ENCODE measurements at places on chromosomes 5 and 9.

DNA sequence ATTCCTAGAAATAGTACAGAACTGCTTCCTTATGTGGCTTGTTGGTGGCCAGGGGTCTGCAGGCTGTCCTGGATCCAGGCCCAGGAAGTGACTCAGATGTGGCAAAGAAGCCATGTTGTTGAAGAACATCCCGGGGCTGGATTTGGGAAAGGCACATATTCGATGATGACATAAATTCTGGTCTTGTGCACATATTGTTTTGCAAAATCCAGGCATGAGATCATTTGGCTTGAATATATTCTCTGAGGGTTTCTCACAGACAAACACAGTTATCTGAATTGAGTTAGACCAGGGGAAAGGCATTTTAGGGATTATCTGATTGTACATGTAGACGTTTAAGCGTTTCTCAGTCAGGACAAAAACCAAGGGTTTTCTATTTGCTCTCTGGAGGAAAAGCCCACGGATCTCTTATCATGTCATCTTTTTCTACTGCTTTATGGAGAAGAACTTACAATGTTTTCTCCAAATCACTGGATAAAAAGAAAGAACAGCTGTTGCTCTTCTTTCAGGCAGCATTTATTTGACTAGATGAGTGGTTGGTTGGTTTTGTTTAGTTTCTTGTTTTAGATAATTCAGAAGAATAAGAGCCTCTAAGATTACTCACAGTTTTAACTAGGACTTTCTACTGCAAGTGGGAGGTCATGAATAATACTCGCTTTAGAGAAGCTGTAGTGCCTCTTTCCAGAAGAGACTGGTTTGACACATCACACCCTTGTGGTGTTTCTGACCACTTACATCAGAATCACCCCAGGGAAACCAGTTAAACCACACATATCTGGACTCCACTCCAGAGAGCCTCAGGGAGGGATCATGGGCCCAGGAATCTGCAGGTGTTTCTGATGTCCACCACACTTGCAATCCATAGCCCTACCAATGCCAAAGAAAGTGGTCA is 29.5 kb upstream of the LHFPL2 start:
- peak; percentile 35 for DNase-seq

GRCh38 chr5:23223846-23224245 is 283.6 kb upstream of the PRDM9 start:
- DNase-seq: no peak

DNA sequence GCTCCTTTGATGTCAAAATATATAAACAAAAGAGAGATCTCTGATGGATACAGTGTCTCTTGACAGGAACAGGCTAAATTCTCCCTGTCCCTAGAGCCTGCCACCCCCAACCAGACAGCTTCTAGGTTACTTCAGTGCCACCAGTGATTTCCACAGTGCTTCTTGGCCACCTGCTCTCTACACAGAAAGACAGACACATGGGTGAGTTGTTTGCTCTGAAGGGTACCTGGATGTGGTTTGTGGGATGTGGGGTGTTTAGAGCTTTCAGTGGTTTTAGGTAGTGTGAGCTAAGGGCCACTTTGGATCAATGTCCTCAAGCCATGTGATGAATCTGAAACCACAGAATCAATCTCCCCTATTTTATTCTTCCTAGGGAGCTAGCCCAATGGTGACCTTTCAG is 125.4 kb downstream of the ANKRD18B start:
- DNase-seq: no peak

DNA sequence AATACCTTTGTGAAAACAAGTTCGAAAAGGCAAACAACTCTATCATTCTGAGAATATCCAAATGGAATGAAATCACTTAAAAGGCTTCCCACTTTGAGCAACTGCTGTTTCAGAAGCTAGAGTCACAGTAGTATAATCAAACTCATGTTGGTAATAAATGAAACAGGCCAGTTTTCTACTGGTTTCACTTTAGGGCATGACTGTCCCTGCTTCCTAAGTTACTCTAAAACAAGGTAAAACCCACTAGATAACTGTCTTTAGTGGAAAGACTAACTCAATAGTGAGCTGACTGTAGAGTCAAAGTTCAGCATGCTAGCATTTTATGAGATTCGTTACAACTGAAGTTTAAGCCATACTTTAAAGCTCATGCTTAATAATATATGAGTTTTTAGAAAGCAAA is 6.0 kb downstream of the CDC26 start:
- DNase-seq: no peak

DNA sequence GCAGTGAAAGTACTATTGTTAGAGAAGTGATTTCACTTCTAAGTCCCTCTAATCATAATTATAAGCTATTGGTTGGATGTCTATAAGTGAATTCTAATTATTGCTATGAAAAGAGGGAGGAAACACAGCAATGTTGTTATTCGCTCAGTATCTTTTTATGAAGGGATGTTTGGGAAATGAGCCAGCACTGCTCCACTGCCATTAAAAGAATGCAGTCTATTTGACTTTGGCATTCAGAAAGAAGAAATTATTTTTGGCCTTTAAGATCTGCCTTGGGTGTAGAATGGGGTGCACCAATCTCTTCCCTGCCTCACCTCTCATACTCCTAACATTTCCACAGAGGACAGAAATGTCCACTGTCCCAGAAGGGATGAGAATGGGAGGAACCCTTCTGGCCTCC is 332.0 kb downstream of the SPATA31D1 start:
- DNase-seq: no peak

DNA sequence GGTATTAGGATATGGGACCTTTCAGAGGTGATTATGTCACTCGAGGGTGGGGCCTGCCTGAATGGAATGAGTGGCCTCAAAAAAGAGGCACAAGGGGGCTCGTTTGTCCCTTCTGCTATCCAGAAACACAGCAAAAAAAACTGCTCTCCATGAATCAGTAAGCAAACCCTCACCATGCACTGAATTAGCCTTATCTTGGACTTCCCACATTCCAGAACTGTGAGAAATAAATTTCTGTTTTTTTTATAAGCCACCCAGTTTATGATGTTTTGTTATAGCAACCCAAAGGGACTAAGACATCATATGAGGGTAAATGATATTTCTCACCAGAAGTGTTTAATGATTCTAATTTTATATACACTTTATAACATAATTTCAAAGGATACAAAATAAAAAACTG is 476.6 kb upstream of the EDIL3 start:
- DNase-seq: no peak

- peak; percentile 11 for DNase-seq
Measured at GRCh38 chr5:155556700-155557099, 543.1 kb downstream of the KIF4B start.

- peak; percentile 15 for DNase-seq
Measured at GRCh38 chr9:126965541-126966428, 51.2 kb downstream of the RALGPS1 start.

DNA sequence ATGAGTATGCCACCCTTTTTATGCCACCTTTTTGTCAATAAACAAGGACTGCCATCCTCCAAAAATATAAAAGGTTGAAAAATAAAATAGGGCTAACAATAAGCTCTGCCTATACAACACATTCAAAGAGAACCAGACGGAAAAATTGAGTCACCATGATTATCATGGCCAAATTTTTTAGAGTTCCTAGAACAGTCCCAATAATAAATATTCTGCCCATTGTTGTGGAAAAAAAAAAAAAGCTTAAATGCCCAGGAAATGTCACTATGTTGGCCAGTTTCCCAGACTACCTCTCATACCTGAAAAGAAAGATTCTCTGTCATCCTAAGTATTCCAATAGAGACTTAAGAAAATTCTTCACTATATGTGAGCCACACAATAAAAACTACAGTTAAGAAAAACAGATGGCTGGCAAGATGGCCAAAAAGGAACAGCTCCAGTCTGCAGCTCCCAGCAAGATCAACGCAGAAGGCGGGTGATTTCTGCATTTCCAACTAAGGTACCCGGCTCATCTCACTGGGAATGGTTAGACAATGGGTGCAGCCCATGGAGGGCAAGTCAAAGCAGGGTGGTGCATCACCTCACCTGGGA is 149.0 kb downstream of the TMEM161B start:
- DNase-seq: no peak

DNA sequence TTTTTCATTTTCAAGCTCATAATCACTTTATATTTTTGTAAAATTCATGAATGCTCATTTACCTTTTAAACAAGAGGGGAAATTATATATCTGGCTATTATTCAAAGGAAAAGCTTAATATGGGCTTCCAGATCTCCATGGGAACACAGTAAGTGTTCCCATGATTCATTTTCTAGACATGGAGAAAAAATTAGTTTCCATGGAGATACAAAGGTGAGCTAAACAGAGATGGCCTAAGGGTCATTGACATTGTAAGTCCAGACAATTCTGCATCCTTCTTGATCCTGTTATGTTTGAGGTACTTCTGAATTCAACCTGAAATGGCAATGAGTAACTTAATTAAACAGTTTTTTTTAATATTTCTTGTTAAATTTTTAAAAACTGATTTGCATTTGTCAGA is 341.4 kb upstream of the PRR16 start:
- no peak for DNase-seq

DNA sequence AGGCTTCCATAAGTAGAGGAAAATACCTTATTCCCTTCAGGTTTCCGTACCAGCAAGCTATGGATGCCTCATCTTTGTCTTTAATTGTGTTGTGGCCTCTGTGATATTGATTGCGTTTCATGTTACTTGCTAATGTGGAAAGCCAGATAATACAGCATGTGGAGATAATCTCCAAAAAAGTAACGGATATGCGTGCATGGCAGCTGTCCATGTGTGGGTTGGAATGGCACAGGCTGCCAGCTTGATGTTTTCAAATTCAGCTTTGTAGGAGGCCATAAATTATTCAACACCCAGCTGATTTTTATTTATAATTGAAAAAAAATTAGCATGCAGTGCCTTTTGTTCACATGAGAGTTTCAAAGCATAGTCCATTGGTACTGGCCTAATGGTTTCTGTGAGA is 144.9 kb downstream of the GIN1 start:
- DNase-seq: no peak

DNA sequence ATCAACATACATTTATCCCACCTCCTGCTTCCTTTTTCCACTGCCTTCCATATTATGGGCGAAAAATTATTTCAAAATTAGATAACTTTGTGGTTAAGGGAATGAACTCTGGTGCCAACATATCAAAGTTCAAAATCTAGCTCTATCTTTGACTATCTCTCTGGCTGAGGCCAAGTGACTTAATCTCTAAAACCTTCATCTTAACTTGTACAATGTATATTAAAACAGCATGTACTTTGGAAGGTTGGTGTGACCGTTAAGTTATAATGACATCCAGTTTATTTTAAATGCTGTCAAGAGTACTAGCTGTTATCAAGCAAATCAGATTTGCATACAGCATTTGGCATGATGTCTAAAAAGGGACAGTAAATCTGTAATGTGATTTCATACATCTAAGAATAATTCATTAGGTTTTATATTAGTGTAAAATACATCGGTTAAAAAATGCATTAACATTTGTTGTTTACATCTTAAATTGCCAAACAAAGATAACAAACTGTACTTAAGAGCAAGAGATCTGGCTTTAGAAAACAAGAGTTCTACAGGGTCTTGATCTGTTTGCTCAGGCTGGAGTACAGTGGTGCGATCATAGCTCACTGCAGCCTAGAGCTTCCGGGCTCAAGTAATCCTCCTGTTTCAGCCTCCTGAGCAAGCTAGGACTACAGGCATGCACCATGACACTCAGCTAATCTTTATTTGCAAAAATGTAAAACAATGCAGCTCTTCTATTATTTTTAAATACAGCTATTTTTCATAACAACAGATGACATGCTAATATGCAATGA is 102.8 kb downstream of the CDH18 start:
- no peak for DNase-seq

DNA sequence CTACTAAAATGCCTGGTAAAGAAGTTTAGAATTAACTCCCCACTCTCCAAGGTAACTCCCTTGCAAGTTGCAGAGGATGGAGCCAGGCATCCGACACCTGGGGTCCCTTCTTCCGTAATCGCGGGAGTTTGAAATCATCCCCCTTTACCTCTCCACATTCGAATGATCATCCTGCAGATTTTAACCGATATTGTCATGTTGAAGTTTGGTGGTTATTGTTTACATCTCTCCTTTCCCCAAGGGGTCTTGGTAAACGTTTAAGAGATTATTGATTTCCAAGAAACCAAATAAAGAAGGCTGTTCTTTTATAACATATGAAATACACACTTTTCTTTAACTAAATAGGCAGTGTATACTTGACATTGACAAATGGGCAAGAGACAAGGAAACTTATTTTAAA is 26.7 kb downstream of the NR2F1 start:
- no peak for DNase-seq

- DNase-seq: peak; percentile 5
Measured at GRCh38 chr9:108994695-108995094, 18.6 kb downstream of the CTNNAL1 start.

DNA sequence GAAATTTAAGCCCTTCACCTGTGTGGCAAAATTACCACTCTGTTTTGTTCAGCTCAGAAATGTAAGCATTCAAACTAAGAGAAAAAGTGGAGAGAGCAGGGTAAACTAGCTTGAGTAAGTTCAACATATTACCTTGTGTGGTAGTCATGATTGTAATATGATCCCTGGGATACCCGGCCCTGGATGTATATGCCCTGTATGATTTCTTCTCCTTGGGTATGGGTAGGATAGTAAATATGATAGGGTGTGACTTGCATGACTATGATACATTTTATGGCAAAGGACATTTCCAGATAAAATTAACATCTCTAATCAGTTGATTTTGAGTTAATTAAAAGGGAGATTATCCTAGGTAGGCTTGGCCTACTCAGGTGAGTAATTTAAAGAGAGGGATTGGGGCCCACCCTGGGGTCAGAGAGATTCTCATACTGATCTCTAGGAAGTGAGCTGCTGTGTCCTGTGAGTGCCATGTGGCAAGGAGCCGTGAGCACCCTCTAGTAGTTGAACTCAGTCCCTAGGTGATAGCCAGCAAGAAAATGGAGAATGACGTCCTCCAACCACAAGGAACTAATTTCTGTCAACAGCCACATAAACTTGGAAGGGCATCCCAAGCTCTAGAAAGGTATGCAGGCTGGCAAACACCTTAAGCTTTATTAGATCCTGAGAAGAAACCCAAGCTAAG is 62.2 kb upstream of the ANXA1 start:
- DNase-seq: no peak

DNA sequence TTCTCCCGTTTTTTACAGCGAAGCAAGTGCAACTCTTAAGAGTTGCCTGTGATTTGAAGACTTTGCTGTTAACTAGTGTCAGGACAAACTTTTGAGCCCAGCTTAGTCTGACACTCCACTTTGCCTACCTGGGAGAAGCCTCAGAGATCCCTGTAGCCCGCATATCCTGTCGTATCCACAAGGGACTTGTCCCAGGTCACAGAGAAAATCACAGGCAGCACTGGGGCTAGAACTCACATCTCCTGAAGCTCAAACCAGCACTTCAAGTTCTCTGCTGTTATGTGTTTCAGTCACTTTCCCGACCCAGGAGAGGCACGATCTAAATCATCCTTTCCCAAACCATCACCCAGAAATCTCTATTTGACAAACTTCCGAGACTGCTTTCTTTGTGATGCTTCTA is 584.5 kb downstream of the ACTL7B start:
- DNase-seq: no peak

GRCh38 chr9:7816021-7816420 is 16.4 kb upstream of the DMAC1 start:
- no peak for DNase-seq

- DNase-seq: no peak
Measured at GRCh38 chr5:51567636-51568035, 184.4 kb downstream of the ISL1 start.
